GM04503 (cell line): ENCODE measurements at places on chromosomes 12 and 14.

DNA sequence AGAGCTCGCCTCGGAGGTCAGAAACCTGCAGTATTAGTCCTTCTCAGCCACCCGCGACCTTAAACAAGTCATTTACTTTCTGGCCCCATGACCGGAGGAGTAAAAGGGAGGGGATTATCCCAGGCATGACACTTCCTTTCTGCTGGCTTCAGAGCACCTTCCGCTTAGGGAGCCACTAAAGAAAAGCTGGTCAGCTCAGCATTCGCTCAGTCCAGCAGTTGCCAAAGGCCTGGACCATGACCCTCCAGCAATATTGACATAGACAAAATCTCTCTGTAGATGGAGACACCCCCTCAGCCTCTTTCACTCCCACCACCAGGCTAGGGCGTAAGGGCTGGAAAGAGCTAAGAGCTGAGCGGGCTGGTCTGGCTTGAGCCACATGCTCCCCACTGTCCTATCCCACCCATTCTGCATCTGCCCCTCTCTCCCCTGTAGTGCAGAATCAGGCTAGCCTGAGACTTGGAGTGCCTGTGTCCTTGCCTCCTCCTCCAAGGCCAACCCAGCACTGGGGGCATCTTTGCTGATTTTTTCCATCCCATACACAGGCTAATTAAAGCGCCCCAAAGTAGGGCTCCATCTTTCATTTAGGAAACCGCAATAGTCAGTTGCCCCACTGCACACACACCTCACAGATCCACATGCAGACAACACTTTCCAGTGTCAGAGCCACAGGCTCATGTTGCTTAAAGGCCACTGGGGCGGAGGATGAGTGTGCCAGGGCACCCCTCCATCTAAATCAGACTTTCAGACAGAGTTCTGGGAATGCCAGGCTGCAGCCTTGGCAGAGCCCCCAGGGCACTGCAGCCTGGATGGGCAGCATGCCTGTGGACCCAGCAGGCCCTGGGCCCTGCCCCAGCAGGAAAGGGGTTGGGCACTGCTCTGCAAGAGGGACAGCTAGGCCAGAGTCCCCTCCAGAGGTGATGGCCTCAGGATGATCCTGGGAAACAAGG, 4.0 kb upstream of the CPNE6 start:
- DNase-seq: no peak

- no peak for DNase-seq
Observed at GRCh38 chr14:100606687-100607610, 19.7 kb upstream of the BEGAIN start.

DNA sequence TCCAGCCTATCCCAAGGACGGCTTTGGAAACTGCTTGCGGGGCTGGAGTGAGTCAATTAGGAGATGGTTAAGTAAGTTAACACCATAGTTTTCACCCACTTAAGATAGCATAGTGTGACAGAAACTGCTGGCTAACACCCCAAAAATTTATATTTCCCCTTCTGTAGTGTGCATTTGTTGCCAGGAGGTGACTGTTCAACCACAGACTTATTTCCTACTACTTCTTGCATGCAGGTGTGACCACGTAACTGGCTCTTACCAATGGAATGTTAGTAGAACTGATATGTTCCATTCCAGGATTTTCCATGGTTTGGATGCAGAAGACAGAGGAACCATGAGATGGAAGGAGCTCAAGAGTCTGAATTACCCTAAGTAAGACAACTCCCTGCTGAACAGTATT, 52.9 kb upstream of the SLC35F4 start:
- DNase-seq: no peak

- peak; percentile 91 for DNase-seq
Observed at GRCh38 chr12:76588881-76589565, 29.5 kb upstream of the OSBPL8 start.

- no peak for DNase-seq
Observed at GRCh38 chr14:23181946-23182345, 1.5 kb downstream of the SLC7A8 start.

DNA sequence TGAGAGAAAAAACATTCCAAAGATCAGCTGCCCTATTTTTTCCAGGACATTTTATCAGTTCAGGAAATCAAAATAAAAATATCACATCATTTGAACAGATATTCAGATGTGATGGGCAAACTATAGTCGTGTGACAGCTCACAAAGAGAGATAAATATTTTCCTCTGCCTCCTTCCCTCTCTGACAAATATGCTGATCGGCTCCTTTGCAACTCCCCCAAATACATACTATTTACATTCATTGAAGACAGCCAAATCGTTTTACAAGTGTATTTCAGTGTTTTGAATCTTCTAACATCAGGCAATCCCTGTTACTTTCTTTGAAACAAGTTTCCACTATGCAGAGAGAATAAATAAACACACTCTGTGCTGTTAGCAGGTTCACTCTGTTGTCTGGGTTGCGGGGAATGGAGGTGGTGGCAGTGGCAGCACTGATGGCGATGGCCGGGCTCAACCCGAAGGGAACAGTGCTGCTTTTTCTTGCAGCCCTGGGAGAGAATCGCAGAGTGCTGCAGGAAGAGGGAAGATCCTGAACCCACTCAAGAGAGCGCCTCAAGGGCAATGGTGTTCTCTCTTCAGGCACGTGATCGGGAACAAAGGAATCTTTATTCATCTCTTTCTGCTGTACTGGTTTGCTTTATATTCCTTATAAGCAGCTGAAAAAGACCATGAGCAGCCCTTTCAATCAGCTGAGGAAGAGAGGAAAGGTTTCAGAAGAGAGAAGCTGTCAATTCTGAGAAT, 142.5 kb downstream of the PHLDA1 start:
- no peak for DNase-seq

GRCh38 chr12:108277613-108278012, 61.5 kb downstream of the CMKLR1 start:
- no peak for DNase-seq

DNA sequence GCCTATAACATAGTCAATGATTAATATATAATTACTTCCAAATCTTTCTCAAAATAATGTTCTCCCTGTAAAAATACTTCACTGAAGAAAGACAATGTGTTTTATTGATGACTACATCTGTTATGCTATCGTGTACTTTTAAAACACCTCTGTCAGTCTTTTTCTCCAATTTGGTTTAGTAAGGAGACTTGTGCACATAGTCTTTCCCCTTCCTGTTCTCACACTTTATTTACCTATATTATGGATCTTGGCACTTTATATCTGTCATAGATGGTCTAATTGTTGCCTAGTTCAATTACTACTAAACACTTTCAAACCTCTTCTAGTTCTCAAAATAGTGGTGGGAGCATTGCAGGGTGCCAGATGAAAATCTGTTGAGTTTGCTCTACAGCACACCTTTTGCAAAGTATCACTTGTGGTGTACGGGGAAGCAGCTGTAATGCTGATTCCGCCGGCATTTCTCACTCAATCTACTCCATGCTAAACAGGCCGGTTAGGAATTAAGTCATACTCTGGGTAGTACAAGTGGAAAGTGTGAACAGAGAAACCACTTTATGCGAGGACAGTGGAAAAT, 1.1 kb upstream of the INSM2 start:
- DNase-seq: no peak

- DNase-seq: no peak
Observed at GRCh38 chr12:43123461-43123860, 428.5 kb downstream of the ADAMTS20 start.
